Lower lobe of right lung (tissue), 2 donors: ENCODE measurements at places on chromosomes 1 and 21. TPM values are rescaled to one million over a fixed set of nuclear protein-coding genes. Genes with fewer than 3 reads are reported as not detected.

Gene RGS5
- total RNA-seq = 90.0 TPM

Gene MIXL1
- total RNA-seq = 0.38 TPM

Gene TRPM2
- total RNA-seq = 17.9 TPM

Gene ANGPTL3
- not detected for total RNA-seq

Gene COL11A1
- 0.56 TPM for total RNA-seq

Gene PRPF38B
- 41.0 TPM for total RNA-seq

Gene SELE
- 0.38 TPM for total RNA-seq

GRCh38 chr1:203701606-203702005 lies 63.4 kb upstream of the LAX1 start:
- H3K27ac ChIP-seq = no peak overlapping the region
- DNase-seq = no peak
- peaks cover under 1% of the 10 kb centered on the region for H3K4me1 ChIP-seq
- no peak overlapping the region for H3K4me3 ChIP-seq
- no peaks in the 10 kb centered on the region for H3K27me3 ChIP-seq
- H3K36me3 ChIP-seq = peaks cover 94% of the 10 kb centered on the region

GRCh38 chr1:16152481-16153087 lies 3.3 kb downstream of the EPHA2 start:
- peak overlapping the region; percentile 93 for H3K27ac ChIP-seq
- no peaks in the 10 kb centered on the region for H3K27me3 ChIP-seq
- H3K4me1 ChIP-seq = peaks cover 74% of the 10 kb centered on the region

DNA sequence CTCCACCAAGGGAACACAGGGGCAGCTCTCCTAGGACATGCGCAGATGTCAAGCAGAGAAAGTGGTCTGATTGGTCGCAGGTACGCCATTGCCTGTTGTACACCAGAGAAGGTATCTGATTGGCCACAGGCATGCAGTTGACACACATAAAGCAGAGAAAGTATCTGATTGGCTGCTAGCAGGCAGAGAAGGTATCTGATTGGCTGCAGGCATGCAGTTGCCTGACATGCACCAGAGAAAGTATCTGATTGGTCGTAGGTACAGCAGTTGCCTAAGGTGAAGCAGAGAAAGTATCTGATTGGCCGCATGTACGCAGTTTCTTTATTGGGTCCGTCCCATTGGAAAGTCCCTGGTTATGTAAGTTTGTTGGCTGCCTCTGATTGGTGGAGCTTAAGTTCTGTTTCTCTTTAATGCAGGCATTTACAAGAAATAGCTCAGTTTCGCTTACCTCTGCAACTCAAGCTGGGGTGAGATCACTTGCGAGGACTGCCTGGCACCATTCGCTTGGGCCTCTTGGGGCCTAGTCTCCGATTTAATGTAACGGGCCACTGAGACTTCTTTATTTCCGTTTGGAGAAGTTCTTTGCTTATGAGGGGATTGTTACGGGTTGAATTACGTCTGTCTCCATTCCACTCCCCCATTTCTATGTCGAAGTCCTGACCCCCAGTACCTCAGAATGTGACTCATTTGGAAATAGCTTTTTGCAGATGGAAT lies 74.2 kb downstream of the SIK1 start:
- no peak for DNase-seq
- no peaks in the 10 kb centered on the region for H3K36me3 ChIP-seq
- peaks cover 15% of the 10 kb centered on the region for H3K4me1 ChIP-seq
- H3K27me3 ChIP-seq = no peaks in the 10 kb centered on the region
- no peak overlapping the region for H3K4me3 ChIP-seq

DNA sequence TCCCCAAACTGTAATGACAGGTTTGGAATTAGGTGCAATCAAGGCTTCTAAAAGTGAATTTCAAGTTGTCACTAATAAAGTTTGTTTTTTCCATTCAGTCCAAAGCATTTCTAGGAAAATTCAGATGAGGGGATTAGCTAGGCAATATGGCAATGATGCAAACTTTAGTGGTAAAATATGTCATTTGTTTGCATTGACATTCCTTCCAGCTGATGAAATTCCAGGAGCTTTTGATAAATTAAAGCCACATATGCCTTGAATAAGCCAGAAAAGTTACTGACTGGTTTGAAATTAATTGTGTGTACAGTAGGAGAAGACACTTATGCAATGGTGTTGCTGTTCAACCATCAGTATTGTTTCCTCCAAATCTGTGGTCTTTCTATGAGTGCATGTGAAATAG lies 57.8 kb downstream of the MROH9 start:
- H3K27me3 ChIP-seq = no peaks in the 10 kb centered on the region
- no peak overlapping the region for H3K4me3 ChIP-seq
- H3K4me1 ChIP-seq = no peaks in the 10 kb centered on the region
- H3K27ac ChIP-seq = no peak overlapping the region
- DNase-seq = no peak

- no peaks in the 10 kb centered on the region for H3K4me1 ChIP-seq
- no peaks in the 10 kb centered on the region for H3K27me3 ChIP-seq
- no peak overlapping the region for H3K27ac ChIP-seq
- no peaks in the 10 kb centered on the region for H3K36me3 ChIP-seq
Measured at GRCh38 chr1:189662190-189662589, 815.5 kb downstream of the BRINP3 start.

- H3K36me3 ChIP-seq = no peaks in the 10 kb centered on the region
- H3K4me1 ChIP-seq = peaks cover 39% of the 10 kb centered on the region
- DNase-seq = peak; percentile 81
Measured at GRCh38 chr1:26993237-26994019, at the start of gene TRNP1. TSS of gene TRNP1 (plus strand) at chr1:26993692. CDS start at chr1:26993787, 95 bp downstream.
